Gastroesophageal sphincter (tissue), 4 donors: ENCODE measurements at places on chromosomes 4 and X. TPM values are rescaled to one million over a fixed set of nuclear protein-coding genes. Genes with fewer than 3 reads are reported as not detected.

GRCh38 chr4:80540785-80541469 lies 205.4 kb downstream of the CFAP299 start:
- no peak for ATAC-seq

GRCh38 chr4:44025376-44026020 lies 423.1 kb downstream of the KCTD8 start:
- no peak for ATAC-seq

DNA sequence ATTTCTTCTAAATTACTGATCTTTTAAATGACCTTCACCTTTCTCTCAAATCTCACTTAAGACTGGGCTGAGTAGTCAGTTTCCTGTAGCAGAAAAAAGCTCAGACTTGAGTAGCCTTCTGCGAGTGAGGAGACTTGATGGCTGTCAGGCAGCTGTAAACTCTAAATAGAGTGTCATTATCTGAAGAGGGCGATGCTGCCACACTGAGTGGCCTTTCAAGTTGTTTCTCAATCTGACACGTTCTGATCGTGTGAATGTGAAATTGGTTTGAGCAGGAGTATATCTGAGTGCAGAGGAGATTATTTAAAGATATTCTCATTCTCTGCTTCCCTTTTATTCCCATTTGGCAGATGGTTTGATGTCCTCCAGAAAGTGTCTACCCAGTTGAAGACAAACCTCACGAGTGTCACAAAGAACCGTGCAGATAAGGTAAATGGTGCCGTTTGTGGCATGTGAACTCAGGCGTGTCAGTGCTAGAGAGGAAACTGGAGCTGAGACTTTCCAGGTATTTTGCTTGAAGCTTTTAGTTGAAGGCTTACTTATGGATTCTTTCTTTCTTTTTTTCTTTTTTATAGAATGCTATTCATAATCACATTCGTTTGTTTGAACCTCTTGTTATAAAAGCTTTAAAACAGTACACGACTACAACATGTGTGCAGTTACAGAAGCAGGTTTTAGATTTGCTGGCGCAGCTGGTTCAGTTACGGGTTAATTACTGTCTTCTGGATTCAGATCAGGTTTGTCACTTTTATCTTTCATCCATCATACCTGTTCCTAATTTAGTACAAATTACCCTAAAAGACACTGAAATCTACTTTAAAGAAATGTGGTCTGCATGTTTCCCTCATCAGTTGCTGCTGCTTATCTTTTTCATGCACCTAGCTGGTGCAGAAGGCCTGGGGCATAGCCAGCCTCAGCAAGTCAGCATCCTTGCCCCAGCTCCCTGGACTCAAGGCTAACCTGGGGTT lies 74.3 kb upstream of the MSANTD1 start:
- no peak for ATAC-seq

ITIH6 gene
- total RNA-seq = 0.07 TPM

SLITRK4 gene
- total RNA-seq = 1.1 TPM
